ENCODE measurements at places on chromosomes 6 and 20.

GRCh38 chr6:158040804-158041347, 59.2 kb downstream of the SYNJ2 start:
- no peak for DNase-seq

DNA sequence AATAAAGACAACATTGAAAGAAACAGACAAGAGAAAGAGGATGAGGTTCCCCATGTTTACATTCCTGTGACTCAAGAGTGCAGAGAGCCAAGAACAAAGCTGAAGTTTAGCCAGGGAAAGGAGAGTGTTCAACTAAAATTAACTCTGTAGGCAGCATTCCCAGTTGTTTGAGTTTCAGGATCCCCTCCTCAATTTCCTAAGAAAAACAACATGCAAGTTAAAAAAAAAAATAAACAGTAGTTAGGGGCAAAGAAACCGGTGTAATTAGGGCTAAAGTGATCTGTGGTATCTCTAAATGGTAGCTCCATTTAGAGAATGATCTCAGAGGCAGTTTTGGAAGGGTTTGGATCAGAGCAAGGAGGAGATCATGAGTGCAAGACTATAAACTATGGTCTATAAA, 30.9 kb upstream of the RAB23 start:
- DNase-seq: no peak

GRCh38 chr6:21829126-21829525, 235.6 kb downstream of the SOX4 start:
- no peak for DNase-seq

- no peak for DNase-seq
These were observed 569.9 kb downstream of the BCKDHB start for GRCh38 chr6:80676386-80676785.

DNA sequence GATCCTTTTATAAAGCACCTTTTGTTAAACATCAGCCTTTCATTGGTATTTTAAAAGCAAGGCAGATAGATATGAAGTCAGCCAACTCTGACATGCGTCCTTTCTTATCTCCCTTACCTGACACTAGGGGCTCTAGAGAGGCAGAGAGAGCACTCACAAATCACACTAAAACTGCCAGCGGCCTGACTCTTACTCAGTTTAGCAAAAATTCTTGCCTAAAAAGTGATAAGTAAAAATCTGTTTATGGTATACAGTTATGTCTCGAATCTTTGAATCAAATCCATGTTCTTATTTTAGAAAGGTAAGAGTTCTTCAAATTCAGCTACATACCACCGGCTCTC, 10.4 kb upstream of the TDRD6 start:
- DNase-seq: no peak
